Thoracic aorta (tissue), 2 donors: ENCODE measurements at places on chromosomes 1 and 21.

DNA sequence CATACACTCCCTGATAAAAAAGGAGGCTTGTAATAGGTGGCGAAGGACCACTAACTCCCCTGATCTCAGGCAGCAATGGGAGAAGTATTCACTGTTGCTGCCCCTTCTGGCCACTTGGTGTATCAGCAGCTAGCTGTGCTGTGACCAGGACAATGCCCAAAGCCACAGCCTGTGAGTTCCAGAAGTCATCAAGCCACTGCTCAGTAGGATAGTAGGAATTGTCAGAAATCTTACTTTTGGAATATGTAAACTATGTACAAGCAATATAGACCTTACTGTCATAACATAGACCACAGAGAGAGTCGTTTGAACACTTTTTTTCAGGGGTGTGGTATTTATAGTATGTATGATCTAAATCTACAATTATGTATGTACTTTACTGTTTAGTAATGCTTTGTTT, 248.3 kb upstream of the CAMK1G start:
- no peak for DNase-seq

DNA sequence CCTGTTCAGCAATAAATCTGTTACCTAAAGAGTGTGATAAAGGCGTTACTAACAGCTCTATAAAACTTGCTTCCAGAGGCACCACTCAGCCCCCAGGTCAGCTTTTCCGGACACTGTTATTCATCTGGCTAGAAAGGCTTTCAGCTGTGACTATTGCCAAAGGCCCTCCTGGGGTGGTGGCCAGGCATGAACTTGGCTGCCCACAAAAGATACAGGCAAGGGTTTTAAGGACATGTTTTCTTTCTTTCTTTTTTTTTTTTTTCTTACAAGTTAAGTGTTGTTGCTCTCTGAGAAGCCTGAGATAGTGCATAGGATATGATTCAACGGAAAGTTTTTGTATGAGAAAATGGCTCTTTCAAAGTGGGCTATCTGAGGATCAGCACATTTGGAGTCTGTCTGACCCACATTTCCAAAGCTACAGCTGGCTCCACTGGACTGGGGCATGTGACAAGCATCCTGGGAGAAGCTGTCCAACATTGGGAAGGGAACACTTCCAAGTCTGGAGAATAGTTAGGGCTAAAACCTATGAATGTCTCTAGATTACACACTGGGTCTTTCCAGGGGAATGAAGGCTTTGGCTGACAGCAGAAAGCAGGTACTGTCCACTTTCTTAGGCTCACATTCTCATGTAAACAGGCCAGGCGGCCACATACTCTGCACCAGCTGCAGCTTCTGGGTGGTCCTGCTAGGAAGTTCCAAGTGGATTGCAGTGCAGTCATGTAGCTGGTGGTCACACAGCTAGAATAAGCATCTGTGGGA, 639.7 kb downstream of the LMO4 start:
- peak; percentile 54 for DNase-seq

GRCh38 chr1:29962831-29963247, 726.5 kb downstream of the PTPRU start:
- DNase-seq: no peak

DNA sequence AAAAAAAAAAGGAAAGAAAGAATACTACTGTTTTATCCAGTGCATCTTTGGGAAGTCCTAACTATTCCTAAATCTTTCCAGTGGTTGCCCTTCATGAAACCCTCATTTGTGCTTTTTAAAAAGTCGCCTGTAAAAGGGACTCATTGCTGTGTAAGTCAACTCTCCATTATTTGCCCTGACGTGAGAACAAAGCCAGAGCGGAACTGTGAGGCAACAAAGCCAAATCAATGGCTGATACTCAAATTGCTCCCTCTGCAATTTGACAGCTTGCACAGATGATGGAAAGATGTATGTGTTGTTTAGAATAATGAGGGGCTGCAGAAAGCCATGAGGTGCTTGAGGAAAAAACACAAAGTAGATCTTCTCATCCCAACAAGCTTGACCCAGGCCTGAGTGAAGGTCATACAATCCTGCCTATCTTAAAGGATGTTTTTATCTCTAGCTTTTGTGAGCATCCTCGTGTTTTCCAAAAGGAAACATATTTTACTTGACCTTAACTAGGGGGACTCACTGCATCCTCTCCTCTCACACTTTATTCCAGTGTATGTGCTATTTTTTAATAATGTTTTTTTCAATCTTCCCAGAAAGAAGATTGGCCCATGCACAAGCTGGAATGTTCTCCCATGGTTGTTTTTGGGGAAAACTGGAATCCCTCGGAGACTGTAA, 33.4 kb downstream of the SMYD2 start:
- DNase-seq: no peak

GRCh38 chr1:199978408-199978940, 49.0 kb upstream of the NR5A2 start:
- DNase-seq: no peak

DNA sequence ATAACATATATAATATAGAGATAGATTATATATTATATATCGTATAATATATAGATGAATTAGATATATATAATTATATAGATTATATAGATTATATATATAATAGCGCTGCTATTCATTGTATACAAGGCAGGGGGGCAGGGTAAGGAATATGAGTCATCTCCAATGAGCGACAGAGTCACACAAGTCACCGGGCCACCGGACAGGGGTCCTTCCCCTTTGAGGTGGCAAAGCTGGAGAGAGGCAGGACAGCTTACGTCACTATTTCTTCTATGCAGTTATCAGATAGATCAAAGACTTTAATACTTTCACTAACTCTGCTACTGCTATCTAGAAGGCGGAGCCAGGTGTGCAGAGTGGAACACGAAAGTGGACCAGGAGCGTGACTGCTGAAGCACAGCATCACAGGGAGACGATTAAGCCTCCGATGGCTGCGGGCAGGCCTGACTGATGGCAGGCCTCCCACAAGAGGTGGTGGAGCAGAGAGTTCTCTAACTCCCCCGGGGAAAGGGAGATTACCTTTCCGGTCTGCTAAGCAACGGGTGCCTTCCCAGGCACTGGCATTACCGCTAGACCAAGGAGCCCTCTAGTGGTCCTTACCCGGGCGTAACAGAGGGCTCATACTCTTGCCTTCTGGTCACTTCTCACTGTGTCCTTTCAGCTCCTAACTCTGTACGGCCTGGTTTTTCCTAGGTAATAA, 2154.7 kb downstream of the MRPL39 start:
- DNase-seq: no peak
